ENCODE measurements at places on chromosomes 6 and 20. TPM values are rescaled to one million over a fixed set of nuclear protein-coding genes. Genes with fewer than 3 reads are reported as not detected.
A peak's percentile ranks its signal among the peaks of the same experiment; 100 is the strongest.

Gene COL10A1
- 0.16 TPM for total RNA-seq

Gene SNX21
- total RNA-seq, result 82.4 TPM

Gene LRRC73
- 29.3 TPM for total RNA-seq

Gene HCK
- total RNA-seq, result 1.3 TPM

Gene RAET1G
- not detected for total RNA-seq

Gene CCN6
- 3.5 TPM for total RNA-seq

Gene SLC17A2
- 0.50 TPM for total RNA-seq

Gene TMEM30A
- 53.8 TPM for total RNA-seq

DNA sequence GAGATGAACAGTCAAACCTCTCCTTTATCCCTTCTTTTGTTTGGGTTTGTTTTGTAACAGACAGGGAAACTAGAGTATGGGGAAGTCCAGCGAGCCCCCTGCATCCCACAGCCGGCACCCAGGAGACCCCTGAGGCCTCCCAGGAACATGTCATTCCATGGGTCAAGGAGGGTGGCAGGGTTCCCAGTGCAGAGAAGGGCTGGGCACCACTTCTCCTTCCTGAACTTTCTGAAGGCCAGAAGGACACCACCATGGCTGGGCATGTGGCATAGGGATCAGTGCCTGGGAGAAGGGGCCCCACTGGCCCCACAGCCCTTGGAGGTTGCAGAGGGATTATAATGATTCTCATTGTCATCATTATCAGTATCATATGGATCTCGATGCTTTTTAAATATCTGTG is 13.9 kb upstream of the CST7 start:
- no peak for DNase-seq

- no peak for DNase-seq
Observed at GRCh38 chr6:34697904-34698559, 1.5 kb upstream of the ILRUN start.

- no peak for DNase-seq
Observed at GRCh38 chr20:32163951-32164350, 43.6 kb downstream of the PLAGL2 start.

DNA sequence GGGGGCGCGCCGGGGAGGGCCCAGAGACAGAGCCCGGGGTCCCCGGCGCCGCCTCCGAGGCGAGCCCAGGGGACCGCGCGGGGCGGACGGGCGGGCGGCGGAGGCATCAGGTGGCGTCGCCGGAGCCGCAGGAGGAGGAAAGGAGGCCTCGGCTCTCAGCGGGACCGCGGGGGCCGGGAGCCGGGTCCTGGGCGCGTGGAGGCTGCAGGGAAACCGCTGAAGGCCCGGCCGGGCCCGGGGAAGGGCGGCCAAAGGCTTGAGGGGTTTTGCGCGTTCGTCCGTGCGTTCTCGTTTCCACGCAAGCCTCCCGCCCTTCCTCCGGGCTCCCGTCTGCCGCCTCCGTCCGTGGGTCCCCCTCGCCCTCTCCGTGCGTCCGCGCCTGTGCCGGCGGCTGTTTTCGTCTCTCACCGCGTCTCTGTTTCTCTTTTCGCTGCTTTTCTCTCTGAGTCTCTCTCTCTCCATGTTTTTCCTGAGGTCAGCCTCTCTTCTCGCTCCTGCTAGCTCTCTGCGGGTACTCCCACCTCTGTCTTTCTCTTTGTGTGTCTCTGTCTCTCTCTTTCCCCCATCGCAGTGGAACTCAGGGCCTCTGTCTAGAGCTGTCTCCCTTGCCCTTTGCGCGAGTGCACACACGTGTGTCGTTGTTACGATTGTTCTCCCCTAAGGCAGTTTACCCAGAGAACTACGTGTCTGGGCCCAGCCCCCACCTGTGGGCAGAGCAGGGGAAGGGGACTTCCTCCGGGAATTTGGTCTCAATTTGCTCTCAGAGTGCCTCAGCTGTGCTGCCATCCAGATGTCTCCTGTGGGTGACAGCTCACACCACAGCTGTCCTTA is 2.1 kb downstream of the IRF4 start:
- DNase-seq, result no peak

DNA sequence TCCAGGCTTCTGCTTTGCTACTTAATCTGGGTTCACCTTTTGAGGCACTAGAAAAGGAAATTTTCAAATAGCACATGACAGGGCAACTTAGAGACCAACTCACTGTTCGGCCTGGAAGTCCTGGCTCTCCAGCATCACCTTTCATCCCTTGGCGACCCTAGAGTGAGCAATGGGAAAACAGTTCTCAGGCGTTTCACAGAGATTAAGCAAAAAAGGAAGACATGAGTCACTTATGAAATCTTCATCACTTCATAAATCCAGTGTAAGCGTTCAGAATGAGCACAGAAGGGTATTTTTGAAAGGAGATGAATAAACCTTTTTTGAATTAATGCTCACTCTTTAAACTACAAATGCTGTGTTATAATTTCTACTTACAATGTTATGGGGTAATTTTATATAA is 104.0 kb downstream of the COL12A1 start:
- DNase-seq, result no peak

DNA sequence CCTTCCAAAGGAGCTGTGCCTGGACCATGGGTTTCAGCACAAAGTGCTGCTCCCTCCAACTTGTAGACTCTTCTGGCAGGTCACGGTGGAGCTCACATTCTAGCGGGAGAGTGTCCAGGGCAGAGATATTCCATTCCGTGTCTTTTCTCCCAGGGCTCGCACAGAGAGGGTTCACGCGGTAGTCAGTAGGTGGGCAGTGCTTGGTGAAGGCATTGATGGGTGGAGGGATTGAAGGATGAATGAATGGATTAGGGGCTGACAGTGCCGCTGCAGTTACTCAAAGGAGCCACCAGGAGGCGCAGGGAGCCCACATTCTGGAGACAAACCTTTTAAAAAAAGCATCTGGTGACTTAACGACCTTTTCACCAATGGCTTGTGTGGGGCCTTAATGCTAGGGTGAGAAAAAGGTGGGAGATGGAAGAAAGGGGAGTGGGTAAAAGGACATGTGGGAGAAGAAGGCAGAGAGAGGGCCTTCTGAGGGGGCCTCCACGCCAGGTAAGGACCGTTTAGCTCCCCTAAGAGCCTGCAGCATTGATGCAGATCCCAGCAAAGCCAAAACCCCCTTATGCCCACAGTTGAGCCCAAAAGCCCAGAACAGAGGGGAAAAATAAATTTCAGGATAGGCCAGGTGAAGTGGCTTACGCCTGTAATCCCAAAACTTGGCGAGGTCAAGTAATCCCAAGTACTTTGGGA is 17.5 kb upstream of the FAM110A start:
- peak; percentile 61 for DNase-seq

DNA sequence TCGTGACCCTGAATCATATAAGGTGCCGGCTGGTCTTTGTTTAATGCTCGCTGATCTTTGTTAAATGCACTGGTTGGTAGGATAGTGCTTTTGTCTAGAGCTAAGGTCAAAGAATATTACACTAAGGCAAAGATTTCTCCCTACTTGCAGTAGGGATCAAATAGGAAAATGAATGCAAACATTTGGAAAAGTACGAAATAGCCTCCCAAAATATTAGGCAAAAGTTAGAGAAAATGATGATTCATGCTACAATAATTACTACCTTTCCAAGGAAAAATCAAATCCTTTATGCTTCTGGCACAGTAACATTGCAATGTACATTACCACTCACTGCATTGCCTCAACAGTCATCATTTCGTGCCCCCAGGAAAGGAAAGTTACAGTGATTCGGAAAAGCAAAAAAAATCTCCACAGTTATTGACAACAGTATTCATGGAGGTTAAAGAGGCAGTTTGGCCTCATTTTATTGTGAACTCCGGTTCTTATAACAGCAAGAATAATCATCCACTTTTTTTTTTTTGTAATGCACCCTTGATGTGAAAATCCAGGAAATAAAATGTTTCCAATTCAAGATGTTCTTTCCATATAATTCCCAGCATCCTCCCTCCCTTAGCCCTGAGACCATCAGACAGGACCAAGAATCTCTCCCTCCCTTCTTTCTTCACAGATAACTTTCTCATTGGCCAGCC is 61.7 kb upstream of the ZMYND8 start:
- no peak for DNase-seq

DNA sequence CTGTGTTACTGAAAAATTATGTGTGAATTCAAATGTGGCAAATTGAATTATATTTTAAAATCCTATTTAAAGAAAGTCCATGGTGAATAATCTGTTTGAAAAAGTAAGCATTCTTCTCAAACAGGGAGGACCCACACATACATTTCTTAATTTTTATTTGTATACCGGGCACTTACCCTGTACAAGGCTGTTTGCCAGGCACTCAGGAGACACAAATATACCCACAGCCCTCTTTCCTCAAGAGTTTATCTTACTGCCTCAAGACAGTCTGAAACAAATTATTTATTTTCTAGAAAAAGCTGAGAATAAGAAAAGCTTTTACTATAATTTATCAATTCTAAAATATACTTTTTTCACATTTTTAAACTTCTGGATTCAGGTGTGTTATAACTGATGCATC is 114.4 kb downstream of the TASP1 start:
- no peak for DNase-seq

DNA sequence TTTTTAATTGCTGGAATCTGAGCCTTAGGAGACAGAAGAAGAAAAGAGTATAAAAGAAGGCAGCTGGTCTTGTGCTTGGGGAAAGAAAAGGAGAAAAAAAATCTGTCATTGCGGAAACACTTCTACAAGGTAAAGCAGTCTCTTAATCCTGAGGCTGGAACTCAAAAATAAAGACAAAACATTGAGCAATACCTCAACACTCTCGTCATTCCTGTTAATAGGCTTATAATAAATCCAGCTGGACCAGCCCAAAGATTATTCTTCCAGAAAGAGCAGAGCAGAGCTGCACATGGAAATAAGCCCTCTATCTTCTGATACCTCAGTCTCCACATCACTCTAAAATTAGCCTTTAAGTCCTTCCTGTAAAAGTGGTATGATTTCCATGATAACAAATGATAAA is 62.0 kb upstream of the HIVEP1 start:
- DNase-seq, result no peak

GRCh38 chr20:7090811-7091210 is 323.3 kb downstream of the BMP2 start:
- no peak for DNase-seq

DNA sequence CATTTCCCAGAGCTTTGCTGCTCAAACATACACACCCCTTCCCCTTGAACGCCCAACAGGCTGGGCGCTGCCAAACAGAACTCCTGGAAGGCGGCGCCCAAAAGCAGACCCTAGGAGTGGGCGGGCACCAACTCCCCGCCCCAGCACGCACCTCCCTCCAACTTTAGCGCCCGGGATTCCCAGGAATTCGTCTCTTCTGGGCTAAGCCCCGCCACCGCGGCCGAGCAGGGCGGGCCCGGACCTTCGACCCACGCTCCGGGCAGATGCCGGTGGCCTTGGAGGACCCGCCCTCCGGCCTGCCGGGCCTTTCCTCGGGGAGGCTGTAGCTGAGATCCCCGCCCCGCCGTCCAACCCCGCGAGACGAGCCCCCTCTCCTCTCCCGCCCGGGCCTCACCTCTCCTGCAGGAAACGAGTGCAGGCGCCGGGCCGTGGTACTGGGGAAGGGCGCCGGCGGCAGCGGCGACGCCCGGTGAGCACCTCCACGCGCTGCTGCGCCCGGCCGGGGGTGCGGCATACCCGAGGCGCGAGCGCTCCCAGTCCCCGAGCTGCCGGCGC is 659 bp downstream of the MCUR1 start:
- DNase-seq, result peak; percentile 63

DNA sequence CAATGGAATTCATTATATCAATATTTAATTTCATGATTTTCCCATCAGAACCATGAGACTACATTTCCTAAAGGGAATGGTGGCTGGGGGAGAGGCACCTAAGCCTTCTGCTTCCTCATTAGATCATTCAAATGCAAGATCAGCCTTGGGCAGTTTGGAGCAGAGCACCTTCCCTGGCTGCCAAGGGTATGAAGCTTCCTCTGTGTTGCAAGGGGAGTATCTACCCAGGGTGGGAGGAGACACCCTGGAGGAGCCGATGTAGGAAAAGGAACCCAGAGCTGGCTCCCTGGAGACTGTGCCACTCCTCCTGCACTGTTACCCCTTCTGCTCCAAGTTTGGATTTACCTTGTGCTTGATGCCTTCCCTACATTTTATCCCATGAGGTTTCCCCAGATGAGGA is 299.7 kb upstream of the PRDM1 start:
- DNase-seq, result no peak

GRCh38 chr6:68639211-68639610 is 4.1 kb downstream of the ADGRB3 start:
- DNase-seq, result no peak

GRCh38 chr6:129890164-129890563 is 29.0 kb upstream of the TMEM244 start:
- no peak for DNase-seq

- DNase-seq, result peak; percentile 57
Observed at GRCh38 chr6:109079981-109080380, 14.7 kb downstream of the SESN1 start.

DNA sequence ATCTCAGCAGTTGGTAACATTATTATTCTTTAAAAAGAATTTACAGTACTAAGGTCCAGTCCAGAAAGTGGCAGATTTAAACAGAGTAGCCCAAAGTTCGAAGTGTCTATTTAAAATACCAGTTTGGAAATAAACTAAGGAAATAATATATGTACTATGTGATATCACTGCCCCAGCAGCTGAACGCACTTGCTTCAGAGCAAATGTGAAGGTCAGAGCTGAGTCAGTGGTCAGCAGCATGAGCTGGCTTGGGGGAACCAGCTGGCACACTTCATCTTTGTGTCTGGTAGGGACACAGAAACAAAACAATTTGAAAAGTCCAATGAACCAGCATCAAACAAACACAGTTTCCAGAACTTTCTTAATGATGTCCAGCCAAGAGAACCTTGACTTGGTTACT is 15.4 kb downstream of the TMEM14B start:
- peak; percentile 27 for DNase-seq

DNA sequence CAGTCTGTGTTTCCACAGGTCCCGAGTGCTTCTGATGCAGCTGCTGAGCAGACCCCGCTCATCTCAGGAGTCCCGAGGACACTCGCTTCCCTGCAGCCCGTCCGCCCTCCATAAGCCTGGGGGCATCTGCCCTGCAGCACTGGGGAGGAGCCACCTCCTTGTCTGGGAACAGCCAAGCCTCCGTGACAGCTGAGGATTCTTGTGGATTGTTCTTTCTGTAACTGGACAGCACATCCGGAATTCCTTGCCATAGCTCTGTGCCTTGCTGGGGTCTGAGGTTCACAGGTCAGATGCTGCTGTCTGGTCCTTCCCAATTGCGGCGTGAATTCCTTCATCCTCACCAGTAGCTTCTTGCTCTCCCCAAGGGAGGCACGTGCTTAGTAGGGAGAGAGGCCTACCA is 38.4 kb upstream of the FNDC1 start:
- DNase-seq, result no peak

DNA sequence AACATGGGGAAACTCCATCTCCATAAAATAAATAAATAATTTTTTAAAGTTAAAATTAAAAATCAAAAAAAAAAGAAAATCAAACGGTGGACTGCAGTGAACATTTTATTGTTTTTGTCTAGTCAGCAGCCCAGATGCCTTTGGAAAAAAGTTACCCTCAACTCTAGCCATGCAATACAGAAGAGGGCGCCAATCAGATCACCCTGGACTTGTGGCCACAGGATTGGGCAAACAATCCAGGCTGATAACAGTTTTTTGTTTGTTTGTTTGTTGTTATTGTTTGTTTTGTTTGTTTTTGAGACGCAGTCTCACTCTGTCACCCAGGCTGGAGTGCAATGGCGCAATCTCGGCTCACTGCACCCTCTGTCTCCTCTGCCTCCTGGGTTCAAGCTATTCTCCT is 30.5 kb upstream of the NELFCD start:
- DNase-seq, result no peak
